ENCODE measurements at places on chromosomes 2 and 18. TPM values are rescaled to one million over a fixed set of nuclear protein-coding genes. Genes with fewer than 3 reads are reported as not detected.

GRCh38 chr2:127520424-127520823 lies 5.9 kb downstream of the IWS1 start:
- no peak for DNase-seq

GRCh38 chr2:232325324-232326273 lies 53.0 kb upstream of the ALPP start:
- DNase-seq, result no peak

DNA sequence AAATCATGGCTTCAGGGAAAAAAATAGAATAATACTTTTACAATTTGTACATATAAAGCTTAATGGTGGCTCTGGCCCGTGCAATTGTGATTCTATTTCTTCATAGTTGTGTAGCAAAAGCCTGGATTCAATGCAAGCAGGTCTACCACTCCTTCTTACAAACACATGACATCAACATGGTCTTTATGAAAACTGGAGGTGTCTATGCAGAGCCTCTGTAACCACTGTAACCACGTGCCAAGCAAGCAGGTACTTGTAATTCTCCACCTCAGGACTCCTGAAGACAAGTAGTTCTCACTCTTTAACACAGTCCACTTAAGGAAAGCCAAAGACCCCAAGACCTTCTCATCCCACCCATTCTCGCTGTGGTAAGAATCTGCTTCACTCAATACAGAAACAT lies 62.6 kb downstream of the METTL4 start:
- no peak for DNase-seq

- DNase-seq, result no peak
Observed at GRCh38 chr2:146323564-146323963, 1521.3 kb upstream of the ACVR2A start.

- DNase-seq, result no peak
Observed at GRCh38 chr2:197174539-197175094, 136.0 kb downstream of the ANKRD44 start.

DNA sequence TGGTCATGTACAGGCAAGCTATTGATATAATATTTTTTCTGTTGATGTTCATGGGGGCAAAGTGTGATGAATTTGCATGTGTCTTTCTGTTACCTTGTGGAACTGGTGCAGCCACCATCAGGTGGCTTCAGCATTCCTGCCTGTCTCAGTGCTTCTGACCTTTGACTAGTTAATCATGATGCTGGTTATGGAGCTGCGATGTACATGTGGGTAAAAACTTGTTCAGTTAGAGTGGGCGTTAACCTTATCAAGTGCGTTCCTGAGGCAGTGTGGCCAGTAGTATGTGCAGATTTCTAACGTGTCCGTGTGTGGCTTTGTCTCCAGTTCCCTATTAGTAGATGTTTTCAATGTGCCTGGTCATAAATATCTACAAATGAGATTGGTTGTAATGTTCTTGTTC lies 127.4 kb upstream of the ZSWIM2 start:
- DNase-seq, result no peak

- no peak for DNase-seq
Observed at GRCh38 chr2:172445851-172446250, 18.5 kb downstream of the ITGA6 start.

DNA sequence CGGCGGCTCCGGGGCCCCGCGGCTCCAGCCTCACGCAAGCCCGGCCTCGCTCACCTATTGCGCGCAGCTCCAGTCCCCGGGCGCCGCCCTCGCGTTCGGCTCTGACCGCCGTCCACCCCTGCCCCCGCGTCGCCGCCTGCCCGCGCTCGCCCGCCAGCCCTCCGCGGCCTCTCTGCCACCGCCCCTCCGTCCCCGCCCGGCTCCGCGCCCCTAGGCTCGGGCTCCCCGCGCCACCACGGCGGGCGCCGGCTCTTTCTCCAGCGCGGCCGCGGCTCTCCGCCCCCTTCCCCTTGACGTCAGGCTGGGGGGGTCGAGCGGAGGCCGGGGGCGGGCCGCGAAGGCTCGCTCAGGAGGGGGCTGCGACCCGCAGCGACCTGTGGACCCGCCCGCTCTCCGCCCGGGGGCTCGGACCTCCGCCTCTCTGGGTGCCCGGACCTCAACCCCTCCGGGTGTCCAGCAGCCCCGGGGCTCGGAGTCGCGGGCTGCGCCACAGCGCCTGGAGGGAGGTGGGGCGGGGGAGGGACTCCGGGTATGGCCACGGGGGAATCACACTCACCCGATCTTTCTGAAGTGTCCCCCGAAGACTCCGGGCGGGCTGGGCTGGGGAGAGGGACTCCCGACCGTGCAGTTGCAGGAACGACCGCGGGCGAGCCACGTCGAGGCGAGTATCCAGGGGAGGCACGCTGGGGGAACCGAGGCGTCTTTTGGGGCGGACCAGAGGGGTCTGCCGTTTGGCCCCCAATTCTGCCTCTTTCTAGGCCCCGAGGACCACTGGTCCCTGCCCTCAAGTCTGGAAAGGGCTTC lies at the start of gene SEMA4C:
Gene SEMA4C, minus strand, starts transcription at position 259 of the 804 bp plus-strand sequence. CDS start 2,194 bp downstream, outside the sequence.
- DNase-seq, result peak; percentile 48

DNA sequence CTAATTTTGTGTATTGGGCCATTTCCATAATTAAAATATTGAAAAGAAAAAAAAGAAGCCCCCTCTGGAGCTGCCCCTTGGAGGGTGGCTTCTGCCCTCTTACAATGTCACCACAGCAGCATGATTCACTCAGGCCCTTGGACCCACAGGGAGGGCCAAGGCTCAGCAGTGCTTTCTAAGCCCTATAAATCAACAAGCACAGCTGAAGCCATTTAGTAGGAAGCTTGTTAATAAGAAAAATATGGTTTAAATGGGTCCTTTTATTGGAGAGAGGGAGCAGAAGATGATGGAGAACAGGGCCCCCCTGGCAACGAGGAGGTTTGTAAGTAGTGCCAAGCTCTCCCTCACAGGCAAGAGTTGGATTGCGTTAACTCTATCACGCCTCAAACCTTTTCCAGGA lies 107.6 kb upstream of the FZD7 start:
- no peak for DNase-seq

GRCh38 chr2:191931329-191931728 lies 84.4 kb upstream of the CAVIN2 start:
- DNase-seq, result no peak

- DNase-seq, result no peak
Observed at GRCh38 chr2:9778012-9778411, 65.3 kb upstream of the TAF1B start.

DNA sequence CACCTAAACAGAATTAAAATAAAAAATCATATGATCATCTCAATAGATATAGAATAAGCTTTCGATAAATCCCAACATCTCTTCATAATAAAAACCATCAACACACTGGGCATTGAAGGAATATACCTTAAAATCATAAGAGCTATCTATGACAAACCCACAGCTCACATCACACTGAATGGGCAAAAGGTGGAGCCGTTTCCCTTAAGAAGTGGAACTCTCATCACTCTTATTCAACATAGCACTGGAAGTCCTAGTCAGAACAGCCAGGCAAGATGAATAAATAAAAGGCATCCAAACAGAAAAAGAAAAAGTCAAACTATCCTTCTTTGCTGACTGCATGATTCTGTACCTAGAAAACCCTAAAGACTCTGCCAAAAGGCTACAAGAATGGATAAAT lies 510.3 kb downstream of the ZNF804A start:
- no peak for DNase-seq

DNA sequence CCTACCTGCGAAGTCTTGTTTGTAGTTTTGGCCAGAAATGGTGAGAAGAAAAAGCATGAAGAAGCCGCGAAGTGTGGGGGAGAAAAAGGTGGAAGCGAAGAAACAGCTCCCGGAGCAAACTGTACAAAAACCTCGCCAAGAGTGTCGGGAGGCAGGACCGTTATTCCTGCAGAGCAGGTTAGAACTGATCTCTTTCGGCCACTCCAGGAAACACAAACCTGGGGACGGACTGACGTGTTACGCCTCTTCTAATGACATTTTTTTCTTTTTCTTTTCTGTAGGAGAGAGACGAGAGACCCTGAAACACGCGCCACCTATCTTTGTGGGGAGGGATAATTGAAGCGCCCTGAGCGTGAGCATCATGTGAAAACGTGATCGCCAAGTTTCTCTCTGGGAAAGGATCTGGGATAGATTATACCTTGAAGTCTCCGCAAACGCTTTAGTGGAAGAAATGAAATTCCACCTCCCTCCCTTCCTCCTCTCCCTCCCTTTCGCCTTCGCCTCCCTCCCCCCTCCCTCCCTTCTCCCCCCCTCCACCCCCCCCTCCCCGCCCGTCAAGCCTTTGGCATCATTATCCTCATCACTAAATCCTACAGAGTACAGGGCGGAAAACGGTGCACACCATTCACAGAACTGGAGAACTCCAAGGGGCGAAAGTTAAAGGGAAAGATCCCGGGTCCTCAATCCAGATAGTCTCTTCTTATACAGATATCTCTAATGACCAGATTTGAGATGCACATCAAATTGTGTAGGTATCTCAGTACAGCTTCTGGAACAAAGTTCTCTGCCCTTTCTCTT lies at the start of gene ZEB2:
Gene ZEB2, minus strand, starts transcription at position 186 of the 798 bp plus-strand sequence. CDS start 2,769 bp downstream, outside the sequence.
- DNase-seq, result no peak

GRCh38 chr2:27115519-27115918 lies 3.4 kb downstream of the CGREF1 start:
- no peak for DNase-seq

DNA sequence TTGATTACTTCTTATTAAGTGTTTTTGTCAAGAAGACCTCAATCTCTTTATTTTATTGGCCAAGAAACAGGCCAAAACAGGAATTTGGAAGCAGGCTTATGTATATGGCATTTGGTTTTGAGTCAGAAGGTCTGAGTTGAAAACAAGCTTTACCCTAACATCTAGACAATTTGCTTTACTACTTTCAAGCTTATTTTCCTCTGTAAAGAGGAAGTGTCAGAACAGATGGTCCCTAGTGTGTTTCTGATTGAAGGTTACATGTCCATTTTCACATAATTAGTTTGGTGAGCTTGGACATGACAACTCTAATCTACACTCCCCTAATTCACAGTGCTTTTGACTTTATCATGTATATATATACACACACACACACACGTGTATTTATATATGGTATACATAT lies 19.8 kb upstream of the MAP4K4 start:
- no peak for DNase-seq

DNA sequence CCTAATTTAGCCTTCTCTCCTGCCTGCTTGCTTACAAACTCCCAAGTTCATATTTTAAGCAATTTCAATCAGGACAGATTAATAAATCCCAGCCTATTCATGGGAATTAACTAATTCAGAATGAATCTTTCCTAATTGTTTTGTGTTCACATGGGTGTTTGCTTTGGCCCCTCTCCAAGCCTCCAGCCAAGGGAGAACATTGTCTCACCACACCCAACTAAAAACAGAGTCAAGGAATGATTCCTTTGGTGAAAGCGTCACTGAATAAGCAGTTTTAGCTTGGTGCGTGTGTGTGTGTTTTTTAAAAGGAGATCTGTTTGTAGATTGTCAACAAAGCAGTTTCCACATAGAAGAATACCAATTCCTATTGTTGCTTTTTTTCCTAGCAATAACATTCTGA lies 43.0 kb upstream of the DSG1 start:
- DNase-seq, result no peak

- peak; percentile 28 for DNase-seq
Observed at GRCh38 chr2:239339726-239340601, 60.9 kb downstream of the HDAC4 start.

DNA sequence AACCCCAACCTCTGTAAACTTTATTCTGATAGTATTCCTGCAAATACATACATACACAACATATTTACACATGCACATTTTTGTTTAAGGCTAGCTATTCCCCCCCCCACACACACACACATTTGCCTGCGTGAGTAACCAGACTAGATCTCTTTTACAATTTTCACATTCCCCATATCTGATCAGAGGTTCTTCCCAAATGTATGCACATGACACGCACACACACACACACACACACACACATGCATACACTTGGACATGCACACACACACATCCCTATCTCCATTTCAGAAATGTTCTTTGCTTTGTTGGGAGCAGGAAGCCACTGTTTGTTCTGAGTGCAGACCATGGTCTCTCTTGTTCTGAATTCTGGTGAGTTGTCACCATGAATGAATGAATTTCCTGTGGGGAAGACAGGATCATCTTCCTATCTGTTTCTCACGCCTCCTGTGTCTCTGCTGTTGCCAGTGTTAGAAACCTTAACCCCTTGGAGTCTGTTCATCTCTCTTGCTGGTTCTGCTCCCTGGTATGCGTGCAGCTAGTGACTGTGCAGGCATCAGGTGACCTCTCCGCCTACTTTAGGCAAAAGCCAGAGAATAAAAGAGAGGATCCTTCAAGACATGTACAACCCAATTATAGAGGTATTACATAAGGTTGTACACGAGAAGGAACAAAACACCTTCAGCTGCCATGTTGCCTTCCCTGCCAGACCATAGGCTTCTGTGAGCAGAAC lies 251.0 kb upstream of the RAB12 start:
- DNase-seq, result no peak

- no peak for DNase-seq
Observed at GRCh38 chr2:148614322-148615049, 30.1 kb upstream of the EPC2 start.

DNA sequence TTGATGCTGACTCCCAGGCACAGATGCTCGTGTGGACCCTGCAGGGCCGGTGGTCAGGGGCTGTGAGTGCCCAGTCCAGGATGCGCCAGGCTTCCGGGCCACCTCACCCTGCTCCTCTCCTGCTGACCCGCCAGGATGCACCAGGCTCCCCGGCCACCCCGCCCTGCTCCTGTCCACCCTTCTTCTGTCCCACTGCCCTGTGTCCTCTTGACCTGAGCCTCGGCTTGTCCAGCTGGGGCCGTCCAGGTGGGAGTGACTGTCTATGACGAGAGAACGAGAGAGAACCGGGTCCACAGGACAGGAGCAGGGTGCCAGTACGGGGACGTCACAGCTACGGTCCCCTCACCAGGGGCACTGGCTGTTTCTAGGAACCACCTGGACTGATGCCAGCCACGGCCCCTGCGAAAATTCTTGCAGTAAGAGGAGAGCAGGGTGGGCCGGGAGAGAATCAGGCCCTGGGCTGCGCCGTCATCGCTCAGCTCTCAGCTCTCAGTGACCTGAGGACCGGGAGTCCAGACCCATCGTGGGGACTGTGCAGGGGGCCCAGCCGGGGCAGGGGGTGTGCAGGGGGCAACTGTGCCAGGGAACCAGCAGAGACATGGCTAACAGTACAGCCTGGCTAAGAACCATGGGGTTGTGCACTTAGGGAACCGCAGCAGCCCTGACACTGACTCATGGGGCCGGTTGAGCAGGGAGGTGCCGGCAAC lies 12.9 kb upstream of the NFATC1 start:
- DNase-seq, result no peak

- no peak for DNase-seq
Observed at GRCh38 chr2:163213661-163214081, 375.1 kb upstream of the KCNH7 start.

The OR6B2 gene
- not detected for total RNA-seq

The EFHD1 gene
- 0.13 TPM for total RNA-seq

The CCDC102B gene
- total RNA-seq, result 1.1 TPM

The LCT gene
- total RNA-seq, result 0.41 TPM

The ADD2 gene
- 6.9 TPM for total RNA-seq

The PCARE gene
- not detected for total RNA-seq

The ZNF385B gene
- total RNA-seq, result not detected

The TET3 gene
- 20.5 TPM for total RNA-seq

The UGT1A3 gene
- not detected for total RNA-seq

The ALPI gene
- total RNA-seq, result not detected

The ABI2 gene
- total RNA-seq, result 32.3 TPM

The CD8A gene
- total RNA-seq, result 2.2 TPM

The MAIP1 gene
- total RNA-seq, result 24.7 TPM

All from activated T-helper 1 cell treated with anti-CD3 and anti-CD28 coated beads, Interleukin-12 subunit alpha, Interleukin-12 subunit beta, Interleukin-2, Interleukin-4 antibody, amounts not matched to agents 30 ng/mL and 10 ng/mL and 1 ng/mL, durations not matched to agents 14 hours and 24 hours and 36 hours (primary cell).